ENCODE measurements at places on chromosomes 5 and 9.

GRCh38 chr5:60718166-60718892, 18.4 kb upstream of the DEPDC1B start:
- H3K36me3 ChIP-seq: no peaks in the 10 kb centered on the region
- no peaks in the 10 kb centered on the region for H3K4me1 ChIP-seq
- H3K27ac ChIP-seq: no peak overlapping the region
- no peak overlapping the region for H3K4me3 ChIP-seq
- H3K27me3 ChIP-seq: no peaks in the 10 kb centered on the region

DNA sequence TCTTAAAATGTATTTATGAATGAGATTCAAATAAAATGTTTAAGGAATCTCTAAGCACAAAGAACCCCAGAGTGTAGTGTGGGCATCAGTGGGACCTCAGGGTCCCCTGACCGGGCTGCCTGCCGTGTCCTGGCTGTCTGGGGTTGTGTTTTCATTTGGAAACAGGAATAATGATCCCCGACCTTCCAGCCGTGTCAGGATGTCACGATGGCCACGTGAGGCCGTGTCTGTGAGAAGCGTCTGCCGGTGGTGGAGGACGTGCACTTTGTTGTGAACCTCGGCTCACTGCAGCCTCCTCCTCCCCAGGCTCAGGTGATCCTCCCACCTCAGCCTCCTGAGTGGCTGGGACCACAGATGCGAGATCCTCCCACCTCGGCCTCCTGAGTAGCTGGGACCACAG, 4.3 kb downstream of the TRAF2 start:
- H3K27ac ChIP-seq: no peak overlapping the region
- no peak for DNase-seq
- peaks cover 55% of the 10 kb centered on the region for H3K36me3 ChIP-seq
- H3K4me3 ChIP-seq: peak overlapping the region; percentile 61

- H3K36me3 ChIP-seq: no peaks in the 10 kb centered on the region
- no peak overlapping the region for H3K27ac ChIP-seq
- no peak overlapping the region for H3K4me3 ChIP-seq
- peaks cover 5% of the 10 kb centered on the region for H3K4me1 ChIP-seq
These were observed 4.7 kb upstream of the SOWAHA start for GRCh38 chr5:132808448-132808847.

GRCh38 chr9:135514342-135515082, 6.7 kb upstream of the LCN1 start:
- H3K4me3 ChIP-seq: no peak overlapping the region
- H3K27me3 ChIP-seq: no peaks in the 10 kb centered on the region
- no peak for DNase-seq
- H3K4me1 ChIP-seq: no peaks in the 10 kb centered on the region
- no peaks in the 10 kb centered on the region for H3K36me3 ChIP-seq

- H3K4me3 ChIP-seq: peak overlapping the region; percentile 90
- H3K4me1 ChIP-seq: peaks cover 13% of the 10 kb centered on the region
- H3K27me3 ChIP-seq: peaks cover 24% of the 10 kb centered on the region
- peak; percentile 78 for DNase-seq
- no peak overlapping the region for H3K27ac ChIP-seq
These were observed 2.0 kb downstream of the MYO10 start for GRCh38 chr5:16934123-16934522.

GRCh38 chr5:155624597-155625241, 611.2 kb downstream of the KIF4B start:
- no peaks in the 10 kb centered on the region for H3K27me3 ChIP-seq
- no peak overlapping the region for H3K4me3 ChIP-seq
- H3K27ac ChIP-seq: no peak overlapping the region
- DNase-seq: no peak
- H3K36me3 ChIP-seq: no peaks in the 10 kb centered on the region

- no peak overlapping the region for H3K4me3 ChIP-seq
- H3K4me1 ChIP-seq: peaks cover 3% of the 10 kb centered on the region
- H3K27me3 ChIP-seq: no peaks in the 10 kb centered on the region
These were observed 6.4 kb downstream of the ADAMTS6 start for GRCh38 chr5:65475336-65475735.

DNA sequence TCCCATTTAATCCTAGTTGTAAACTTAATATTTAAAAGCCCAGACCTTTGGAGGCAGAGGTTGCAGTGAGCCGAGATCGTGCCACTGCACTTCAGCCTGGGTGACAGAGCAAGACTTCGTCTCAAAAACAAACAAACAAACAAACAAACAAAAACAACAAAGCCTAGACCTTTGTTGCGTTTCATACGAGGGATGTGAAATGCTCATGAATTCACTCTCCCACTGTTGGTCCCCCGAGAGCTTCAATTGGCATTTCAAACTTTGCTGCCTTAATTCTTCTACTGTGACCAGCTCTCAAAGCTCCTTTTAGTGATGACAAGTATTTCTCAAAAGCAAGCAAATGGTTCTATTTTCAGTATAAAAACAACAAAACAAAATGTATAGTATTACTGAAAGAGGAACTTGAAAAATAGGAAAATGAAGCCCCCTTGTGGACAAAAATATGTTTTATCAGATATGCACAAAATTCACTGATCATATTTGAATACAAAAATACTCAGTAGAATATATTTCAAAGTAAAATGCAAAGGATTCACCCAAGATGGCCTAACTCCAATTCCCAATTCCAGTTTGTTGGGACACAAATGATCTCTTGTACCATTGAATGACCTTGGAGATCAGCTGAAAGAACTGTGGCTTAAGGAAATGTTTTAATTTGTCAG, 140.4 kb downstream of the ESM1 start:
- H3K4me3 ChIP-seq: no peak overlapping the region
- no peaks in the 10 kb centered on the region for H3K27me3 ChIP-seq
- DNase-seq: peak; percentile 23
- no peak overlapping the region for H3K27ac ChIP-seq
- peaks cover 6% of the 10 kb centered on the region for H3K4me1 ChIP-seq

- no peaks in the 10 kb centered on the region for H3K36me3 ChIP-seq
- H3K4me1 ChIP-seq: peaks cover 3% of the 10 kb centered on the region
- H3K4me3 ChIP-seq: no peak overlapping the region
- H3K27ac ChIP-seq: no peak overlapping the region
- no peaks in the 10 kb centered on the region for H3K27me3 ChIP-seq
These were observed 363.8 kb downstream of the ARL15 start for GRCh38 chr5:53946405-53947100.

GRCh38 chr9:35357826-35358225, 132.1 kb upstream of the RUSC2 start:
- H3K4me1 ChIP-seq: no peaks in the 10 kb centered on the region
- H3K27ac ChIP-seq: no peak overlapping the region
- no peak overlapping the region for H3K4me3 ChIP-seq
- H3K36me3 ChIP-seq: no peaks in the 10 kb centered on the region
- no peak for DNase-seq

- H3K27me3 ChIP-seq: no peaks in the 10 kb centered on the region
- H3K4me3 ChIP-seq: no peak overlapping the region
- H3K4me1 ChIP-seq: peaks cover 5% of the 10 kb centered on the region
These were observed 163.8 kb upstream of the SLC28A3 start for GRCh38 chr9:84504360-84504759.
